Upper lobe of right lung (tissue), 1 donor: ENCODE measurements at places on chromosomes 11 and 22.

DNA sequence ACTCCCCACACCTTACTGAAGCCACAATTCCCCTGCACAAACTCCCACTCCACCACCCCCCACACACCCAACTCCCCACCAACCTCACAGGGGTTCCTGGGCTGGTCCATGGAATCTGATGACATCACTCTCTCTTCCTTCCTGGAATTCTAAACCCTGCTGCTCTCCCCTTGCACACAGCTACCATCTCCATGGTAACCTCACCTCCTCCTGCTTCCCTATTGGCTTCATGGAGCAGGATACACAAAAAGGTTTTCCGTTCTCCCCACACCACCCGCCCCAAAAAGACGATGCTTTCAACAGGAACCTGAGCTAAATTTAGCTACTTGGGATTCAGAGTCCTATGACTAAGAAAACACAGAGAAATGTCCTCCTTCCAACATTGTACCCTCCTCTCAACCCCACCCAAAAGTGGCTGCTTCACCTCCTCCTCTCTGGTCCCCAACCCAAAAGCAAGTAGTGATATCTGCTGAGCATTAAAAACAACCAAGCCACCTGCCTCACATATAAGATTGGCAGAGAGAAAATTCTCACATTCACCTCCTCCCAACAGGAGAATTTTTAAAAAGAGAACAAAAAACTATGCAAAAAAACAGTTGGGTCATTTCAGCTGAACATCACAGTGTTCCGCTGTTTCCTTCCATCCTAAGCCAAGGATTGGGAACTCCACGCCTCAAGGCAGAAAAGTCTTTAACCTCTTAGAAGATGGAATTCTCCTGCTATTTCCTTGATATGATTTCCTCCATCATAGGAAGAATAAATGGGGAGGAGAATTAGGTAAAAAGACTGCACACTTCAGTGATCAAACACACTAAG is 66.9 kb downstream of the RBFOX2 start:
- H3K27ac ChIP-seq: peak overlapping the region; percentile 52
- H3K36me3 ChIP-seq: no peaks in the 10 kb centered on the region
- no peak overlapping the region for H3K4me3 ChIP-seq

GRCh38 chr11:10444725-10445315 is 10.2 kb upstream of the AMPD3 start:
- no peak overlapping the region for H3K27ac ChIP-seq
- H3K27me3 ChIP-seq: no peaks in the 10 kb centered on the region
- no peaks in the 10 kb centered on the region for H3K4me1 ChIP-seq
- DNase-seq: no peak
- H3K4me3 ChIP-seq: no peak overlapping the region

DNA sequence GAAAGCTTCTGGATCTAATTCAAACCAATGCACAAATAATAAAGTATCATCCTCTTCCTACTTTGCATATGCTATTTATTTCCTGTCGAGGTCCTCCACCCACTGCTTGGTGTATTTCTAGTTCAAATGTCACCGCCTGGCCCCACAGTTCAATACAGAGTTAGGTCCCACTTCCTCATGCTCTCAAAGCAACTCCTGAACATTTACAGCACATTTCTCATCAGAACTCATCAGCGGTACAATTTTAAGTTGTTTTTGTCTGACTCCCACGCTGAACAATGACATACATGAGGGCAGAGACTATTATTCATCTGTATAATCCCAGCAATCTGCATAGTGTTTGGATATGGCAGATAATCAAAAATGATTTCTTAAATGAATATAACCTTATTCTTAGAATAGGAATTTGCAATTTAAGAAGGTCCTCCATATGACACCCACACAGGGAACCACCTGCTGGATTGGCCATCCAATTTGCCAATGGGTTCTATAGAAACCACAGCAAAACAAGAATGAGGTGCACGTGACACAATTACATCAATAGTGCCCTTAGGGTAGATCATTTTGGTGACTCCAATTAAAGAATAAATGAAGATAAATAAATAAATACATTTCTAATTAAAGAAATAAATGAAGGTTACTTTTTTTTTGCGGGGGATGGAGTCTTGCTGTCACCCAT is 54.2 kb downstream of the SLC25A17 start:
- H3K4me3 ChIP-seq: no peak overlapping the region
- H3K36me3 ChIP-seq: peaks cover 11% of the 10 kb centered on the region
- no peak overlapping the region for H3K27ac ChIP-seq
- no peaks in the 10 kb centered on the region for H3K27me3 ChIP-seq
- H3K4me1 ChIP-seq: no peaks in the 10 kb centered on the region

DNA sequence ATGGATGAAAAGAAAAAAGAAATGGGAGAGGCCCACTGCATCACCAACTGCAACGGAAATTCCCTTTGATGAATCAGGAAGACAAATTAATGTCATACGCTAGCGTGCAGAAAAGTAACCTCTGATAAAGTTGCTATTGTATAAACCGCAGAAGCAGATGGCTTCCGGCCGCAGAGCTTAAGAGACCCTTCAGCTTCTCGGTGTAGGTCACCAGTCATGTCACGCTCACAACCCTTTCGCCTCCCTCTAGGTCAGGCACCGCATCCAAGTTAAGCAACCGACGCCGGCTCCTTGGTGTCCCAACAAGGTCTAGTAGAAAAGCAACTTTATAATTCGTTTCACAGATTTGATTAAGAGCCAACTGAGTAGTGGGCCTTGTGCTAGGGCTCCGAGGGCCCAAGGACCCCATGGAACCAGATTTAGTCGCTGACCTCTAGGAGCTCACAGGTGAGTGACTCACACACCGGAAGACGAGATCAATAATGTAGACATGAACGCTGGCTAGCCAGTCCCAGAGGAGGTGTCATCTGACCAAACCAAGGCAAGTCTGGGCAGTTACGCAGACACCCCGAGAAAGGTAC is 1.2 kb upstream of the ZFP91 start:
- H3K36me3 ChIP-seq: no peaks in the 10 kb centered on the region
- peak overlapping the region; percentile 94 for H3K4me3 ChIP-seq
- peaks cover 59% of the 10 kb centered on the region for H3K4me1 ChIP-seq
- peak overlapping the region; percentile 100 for H3K27ac ChIP-seq

DNA sequence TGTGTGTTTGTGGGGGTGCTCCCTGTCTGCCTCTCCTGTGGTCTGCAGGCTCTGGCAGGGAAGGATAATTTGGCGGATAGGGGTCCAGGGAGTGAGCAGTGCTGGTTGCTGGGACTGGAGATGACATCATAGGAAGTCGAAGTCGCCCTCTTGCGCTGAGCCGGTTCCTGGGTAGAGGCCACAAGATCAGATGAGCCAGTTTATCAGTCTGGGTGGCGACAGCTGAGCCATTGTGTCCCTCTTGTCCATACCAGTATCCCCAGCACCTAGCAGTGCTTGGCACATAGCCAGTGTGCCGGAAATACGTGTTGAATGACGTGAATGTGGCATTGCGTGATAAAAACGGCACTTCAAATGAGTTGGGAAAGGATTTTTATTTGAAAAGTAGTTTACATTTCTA is 9.8 kb downstream of the APOL5 start:
- no peak overlapping the region for H3K4me3 ChIP-seq
- H3K4me1 ChIP-seq: no peaks in the 10 kb centered on the region
- no peaks in the 10 kb centered on the region for H3K27me3 ChIP-seq
- no peaks in the 10 kb centered on the region for H3K36me3 ChIP-seq
- no peak for DNase-seq

DNA sequence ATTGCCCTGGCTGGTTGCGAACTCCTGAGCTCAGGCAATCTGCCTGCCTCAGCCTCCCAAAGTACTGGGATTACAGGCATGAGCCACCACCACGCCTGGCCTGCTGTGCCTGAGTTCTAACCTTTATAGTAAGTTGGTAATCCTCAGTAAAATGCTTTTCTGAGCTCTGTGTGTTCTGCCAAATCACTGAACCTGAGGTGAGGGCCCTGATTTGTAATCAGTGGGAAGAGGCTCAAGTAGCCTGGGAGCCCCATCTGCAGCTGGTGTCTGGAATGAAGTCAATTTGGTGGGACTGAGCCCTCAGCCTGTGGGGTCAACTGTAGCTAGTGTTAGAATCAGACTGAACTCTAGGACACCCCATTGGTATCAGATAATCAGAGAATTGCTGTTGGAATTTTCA is 72.6 kb upstream of the PARVG start:
- H3K27me3 ChIP-seq: no peaks in the 10 kb centered on the region
- H3K4me3 ChIP-seq: no peak overlapping the region
- no peaks in the 10 kb centered on the region for H3K4me1 ChIP-seq
- DNase-seq: peak; percentile 11
- H3K36me3 ChIP-seq: no peaks in the 10 kb centered on the region
- H3K27ac ChIP-seq: no peak overlapping the region

DNA sequence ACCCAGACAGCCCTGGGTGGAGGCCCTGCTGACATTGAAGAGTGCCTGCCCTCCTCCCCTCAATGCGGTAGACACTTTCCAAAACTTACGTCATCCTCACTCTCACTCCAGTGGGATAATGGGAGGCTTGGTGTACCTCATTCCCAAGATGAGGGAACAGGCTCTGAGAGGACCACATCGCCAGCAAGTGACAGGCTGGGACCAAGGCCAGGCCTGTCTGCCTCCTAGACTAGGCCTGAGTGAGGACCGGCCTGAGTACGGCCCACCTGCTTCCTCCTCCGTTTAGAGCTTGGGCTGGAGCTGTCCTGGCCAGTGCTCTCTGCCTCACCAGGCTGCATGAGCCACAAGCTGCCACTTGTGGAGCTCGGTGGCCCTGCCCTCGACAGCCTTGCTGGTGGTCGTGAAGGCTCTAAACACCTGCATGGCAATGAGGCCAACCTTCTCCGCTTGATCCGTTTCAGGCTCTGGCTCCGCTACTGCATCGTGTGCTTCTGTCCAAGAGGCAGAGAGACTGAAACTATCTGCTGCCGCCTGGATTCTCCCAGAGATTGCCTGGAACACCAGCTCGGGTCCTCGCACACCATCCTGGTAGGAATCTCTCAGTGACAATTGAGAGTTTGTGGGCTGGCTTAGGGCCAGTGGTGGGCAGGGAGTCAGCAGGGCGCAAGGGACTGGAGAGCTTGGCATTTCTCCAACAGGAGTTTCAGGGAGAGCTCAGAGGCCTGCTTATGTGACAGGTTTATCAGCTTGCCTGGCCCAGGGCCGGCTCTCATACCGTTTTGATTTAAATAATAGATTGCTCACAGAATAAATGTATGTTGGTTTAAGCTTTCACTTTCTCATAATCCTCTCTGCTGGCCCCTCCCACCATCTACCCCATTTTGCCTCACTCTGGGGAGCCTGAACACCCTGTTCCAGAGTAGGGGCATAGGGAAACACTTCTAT is 9.4 kb downstream of the LRRC75B start:
- H3K27ac ChIP-seq: peak overlapping the region; percentile 37
- peaks cover 3% of the 10 kb centered on the region for H3K4me1 ChIP-seq
- H3K27me3 ChIP-seq: no peaks in the 10 kb centered on the region
- no peaks in the 10 kb centered on the region for H3K36me3 ChIP-seq

- no peaks in the 10 kb centered on the region for H3K4me1 ChIP-seq
- DNase-seq: no peak
- H3K36me3 ChIP-seq: no peaks in the 10 kb centered on the region
- no peak overlapping the region for H3K27ac ChIP-seq
Measured at GRCh38 chr11:37108436-37109285, 510.6 kb upstream of the RAG2 start.

DNA sequence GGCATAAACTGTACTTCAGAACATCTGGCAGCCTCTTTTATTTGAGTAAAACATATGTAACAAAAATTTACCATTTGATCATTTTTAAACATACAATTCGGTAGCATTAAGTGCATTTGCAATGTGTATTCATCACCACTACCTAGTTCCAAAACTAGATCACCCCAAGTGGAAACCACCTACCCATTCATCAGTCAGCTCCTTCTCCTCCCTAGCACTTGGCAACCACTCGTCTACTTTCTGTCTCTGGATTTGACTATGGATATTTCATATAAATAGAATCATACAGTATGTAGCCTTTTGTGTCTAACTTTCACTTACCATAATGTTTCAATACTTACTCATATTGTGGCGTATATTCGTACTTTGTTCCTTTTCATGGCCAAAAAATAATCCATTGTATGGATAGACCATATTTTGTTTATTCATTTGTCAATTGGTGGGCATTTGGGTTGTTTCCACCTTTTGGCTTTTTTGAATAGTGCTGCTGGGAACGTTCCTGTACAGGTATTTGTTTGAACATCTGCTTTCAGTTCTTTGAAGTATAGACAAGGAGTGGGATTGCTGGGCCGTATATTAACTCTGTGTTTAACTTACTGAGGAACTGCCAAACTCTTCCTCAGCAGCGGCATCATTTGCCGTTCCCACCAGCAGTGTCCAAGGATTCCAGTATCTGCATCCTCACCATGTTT is 27.2 kb upstream of the ADORA2A start:
- H3K4me3 ChIP-seq: no peak overlapping the region
- H3K27ac ChIP-seq: peak overlapping the region; percentile 52
- H3K27me3 ChIP-seq: no peaks in the 10 kb centered on the region
- peaks cover 33% of the 10 kb centered on the region for H3K4me1 ChIP-seq

DNA sequence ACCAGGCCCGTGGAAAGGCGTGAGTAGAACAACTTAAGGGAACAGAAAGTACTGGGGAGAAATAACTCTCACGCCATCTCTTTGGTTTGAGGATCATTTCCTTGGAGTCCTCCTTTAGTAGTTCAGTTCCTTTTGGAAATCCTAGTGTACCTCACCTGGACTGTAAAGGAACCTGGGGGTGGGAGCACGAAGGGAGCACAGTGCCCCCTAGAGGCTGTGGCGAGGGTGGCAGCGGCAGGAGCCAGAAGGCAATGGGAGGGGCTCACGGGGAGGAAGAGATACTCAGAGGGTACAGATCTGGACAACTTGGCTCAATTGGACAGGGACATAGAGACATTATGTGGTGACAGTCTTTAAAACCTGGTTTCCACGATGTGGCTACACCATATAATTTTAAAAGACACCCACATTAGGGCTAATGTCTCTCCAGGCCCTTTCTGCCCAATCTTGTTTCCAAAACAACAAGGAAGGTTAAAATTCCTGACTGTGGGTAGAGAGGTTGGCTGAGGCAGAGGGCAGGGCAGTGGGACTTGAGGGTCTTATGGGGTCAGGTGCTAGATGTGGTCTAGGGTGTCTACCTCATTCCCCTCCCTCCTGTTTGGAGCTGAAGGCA is 87.0 kb downstream of the CSNK2A3 start:
- H3K4me1 ChIP-seq: peaks cover 6% of the 10 kb centered on the region
- peak; percentile 80 for DNase-seq
- no peaks in the 10 kb centered on the region for H3K27me3 ChIP-seq
- H3K36me3 ChIP-seq: no peaks in the 10 kb centered on the region
- H3K27ac ChIP-seq: no peak overlapping the region
- no peak overlapping the region for H3K4me3 ChIP-seq

DNA sequence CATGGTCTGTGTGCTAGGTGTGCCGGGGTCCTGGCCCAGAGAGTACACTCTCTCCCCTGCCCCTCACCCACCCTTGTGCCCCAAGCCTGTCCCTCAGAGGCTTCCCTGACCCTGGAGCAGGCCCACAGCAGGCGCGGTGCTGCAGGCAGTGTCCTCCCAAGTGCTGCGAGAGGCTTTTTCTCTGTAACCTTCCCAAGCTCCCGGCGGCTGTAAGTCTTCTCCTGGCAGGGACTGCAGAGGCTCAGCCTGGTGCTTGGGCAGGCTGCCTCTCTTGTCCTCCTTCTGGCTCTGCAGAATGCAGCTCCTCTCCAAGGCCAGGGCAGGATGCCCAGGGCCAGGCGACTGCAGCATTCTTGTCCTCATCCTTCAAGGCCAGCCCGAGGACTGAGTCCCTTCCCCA is 15.9 kb downstream of the RFPL1 start:
- H3K27ac ChIP-seq: no peak overlapping the region
- H3K4me1 ChIP-seq: no peaks in the 10 kb centered on the region
- H3K36me3 ChIP-seq: no peaks in the 10 kb centered on the region
- H3K4me3 ChIP-seq: no peak overlapping the region
- DNase-seq: no peak

GRCh38 chr11:119369132-119369925 is 12.2 kb downstream of the USP2 start:
- peaks cover 28% of the 10 kb centered on the region for H3K4me1 ChIP-seq
- no peak overlapping the region for H3K27ac ChIP-seq
- H3K27me3 ChIP-seq: no peaks in the 10 kb centered on the region
- no peak overlapping the region for H3K4me3 ChIP-seq
- peak; percentile 53 for DNase-seq
- no peaks in the 10 kb centered on the region for H3K36me3 ChIP-seq
